ENCODE measurements at places on chromosomes 12 and 14.

DNA sequence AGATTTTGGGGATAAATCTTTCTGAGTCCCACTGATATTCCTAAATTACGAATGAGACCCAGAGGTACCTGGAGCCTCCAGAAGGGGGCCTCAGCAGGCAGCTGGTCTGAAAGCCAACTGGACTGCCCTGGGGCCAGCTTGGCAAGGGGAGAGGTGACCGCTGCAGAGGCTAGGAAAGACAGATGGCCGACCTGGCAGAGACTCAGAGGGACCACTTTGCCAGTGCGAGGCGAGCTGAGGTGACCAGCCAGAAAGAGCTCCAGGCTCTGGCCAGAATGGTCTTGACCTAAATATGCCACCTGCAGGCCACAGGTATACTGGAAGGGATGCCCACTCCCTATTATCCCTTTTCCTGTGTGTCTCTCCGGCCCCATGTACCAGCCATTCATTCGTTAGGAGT lies 256.8 kb upstream of the GARIN6 start:
- DNase-seq: no peak

DNA sequence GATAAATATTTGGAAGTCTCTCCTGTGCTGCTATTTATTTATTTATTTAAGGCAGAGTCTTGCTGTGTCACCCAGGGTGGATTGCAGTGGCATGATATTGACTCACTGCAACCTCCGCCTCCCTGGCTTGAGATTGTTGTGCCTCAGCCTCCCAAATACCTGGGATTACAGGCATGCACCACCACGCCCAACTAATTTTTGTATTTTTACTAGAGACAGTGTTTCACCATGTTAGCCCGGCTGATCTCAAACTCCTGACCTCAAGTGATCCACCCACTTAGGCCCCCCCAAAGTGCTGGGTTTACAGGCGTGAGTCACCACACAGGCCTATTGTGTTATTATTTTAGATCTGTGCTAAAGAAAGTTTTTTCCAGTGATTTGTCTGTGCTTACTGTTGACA lies 225.2 kb downstream of the CCER1 start:
- DNase-seq: no peak

DNA sequence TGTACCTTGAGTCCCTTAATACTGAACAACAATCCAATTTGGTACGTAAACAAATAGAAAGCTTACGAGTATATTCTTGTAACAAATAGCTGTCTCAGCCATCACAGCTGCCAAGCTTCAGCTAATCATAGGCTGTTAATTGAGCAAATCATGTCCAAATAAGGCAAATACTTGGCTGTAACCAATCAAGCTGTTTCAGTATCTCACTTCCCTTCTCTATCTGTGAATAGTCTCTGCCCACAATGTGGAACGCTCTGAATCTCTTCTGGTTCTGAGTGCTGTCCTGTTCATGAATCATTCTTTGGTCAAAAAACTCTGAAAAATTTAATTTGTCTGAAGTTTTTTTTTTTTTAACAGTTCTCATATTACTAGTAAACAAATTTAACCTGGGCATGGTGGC lies 5.8 kb upstream of the NEMF start:
- no peak for DNase-seq

- no peak for DNase-seq
Measured at GRCh38 chr14:37122288-37122687, 50.1 kb downstream of the SLC25A21 start.

DNA sequence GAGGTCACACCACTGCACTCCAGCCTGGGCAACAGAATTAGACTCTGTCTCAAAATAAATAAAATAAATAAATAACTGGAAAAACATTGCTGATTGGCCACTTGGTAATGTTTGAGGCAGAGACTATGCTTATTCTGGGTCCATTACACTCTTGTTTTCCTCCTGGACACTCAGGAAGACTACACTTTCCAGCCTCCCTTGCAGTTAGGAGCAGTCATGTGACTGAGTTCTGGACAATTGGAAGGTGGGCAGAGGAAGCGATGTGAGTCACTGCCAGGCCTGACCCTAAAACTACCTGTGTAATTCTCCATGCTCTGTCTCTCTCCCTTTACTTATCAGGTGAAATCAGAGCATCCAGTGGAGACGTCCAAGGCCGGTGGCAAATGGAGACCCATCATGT lies 74.4 kb downstream of the VCPKMT start:
- no peak for DNase-seq
